Karpas-422 (cell line): ENCODE measurements at places on chromosomes 1 and 21. TPM values are rescaled to one million over a fixed set of nuclear protein-coding genes. Genes with fewer than 3 reads are reported as not detected.
A peak's percentile ranks its signal among the peaks of the same experiment; 100 is the strongest.

The RCSD1 gene
- 85.4 and 116 TPM in 2 replicates for total RNA-seq

The PTGFRN gene
- not detected in 2 replicates for total RNA-seq

The NMNAT2 gene
- total RNA-seq: not detected in 2 replicates

The EXO5 gene
- total RNA-seq: 5.2 and 9.1 TPM in 2 replicates

DNA sequence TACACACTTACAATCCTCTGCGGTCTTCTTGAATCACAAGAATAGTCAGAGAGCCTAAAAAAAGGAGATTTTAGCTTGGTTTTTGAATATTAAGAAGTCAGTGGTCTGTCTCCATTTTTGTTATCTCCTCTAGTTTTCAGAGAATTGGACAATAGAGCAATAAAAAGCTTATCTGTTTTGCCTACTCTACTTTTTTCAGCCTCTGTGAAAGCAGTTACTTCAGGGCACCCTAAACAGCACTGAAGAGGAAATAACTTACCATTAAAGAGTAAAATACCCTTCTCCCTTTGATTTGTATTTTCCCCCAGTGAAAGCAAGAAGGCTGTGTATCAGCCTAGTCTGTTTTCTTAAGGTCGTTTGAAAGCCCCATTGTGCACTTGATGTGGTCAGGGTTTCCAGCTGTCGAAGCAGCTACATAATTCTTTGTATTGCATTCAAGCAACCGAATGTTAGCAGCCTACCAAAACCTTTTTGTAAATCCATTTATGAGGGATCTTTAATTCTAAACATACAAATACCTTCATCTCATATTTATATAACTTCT lies 1.0 kb downstream of the NTMT2 start:
- no peaks in the 10 kb centered on the region for H3K36me3 ChIP-seq
- no peaks in the 10 kb centered on the region; the same call in 1 of the 2 replicates for H3K27me3 ChIP-seq
- no peak overlapping the region for H3K27ac ChIP-seq
- H3K4me3 ChIP-seq: no peak overlapping the region
- DNase-seq: no peak
- no peaks in the 10 kb centered on the region for H3K4me1 ChIP-seq

DNA sequence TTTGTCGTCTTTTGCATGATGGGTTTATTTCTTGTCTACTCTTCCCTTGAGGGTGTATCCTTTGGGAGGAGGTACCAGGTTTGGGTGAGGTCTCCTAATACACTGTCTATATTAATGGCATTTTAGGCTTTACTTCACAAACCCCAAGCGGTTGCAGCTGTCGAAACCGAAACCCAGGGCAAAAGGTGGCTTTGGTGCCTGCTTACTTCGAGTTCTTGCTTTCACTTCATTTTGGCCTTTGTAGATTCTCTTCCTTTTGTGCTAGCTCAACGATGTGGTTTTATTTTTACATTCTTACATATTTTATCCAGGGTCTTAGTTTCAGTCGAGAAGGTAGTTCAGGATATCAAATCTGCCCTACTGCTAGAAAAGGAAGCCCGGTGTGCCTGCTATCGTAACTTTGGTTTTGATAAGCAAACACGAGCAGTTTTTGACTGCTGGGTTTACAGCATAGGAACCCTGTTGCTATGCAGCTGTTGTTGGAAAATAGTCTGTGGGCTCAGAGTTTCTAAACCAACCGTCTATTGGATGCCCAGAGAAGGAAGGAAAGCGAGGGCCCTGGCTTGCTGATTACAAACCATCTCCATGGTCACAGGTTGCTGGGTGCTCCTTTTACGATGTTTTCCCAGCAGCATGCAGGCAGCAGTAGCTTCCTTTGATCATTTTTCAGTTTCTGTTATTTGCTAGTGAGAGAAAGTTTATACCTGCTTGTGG lies 9.8 kb upstream of the TSPAN2 start:
- H3K4me1 ChIP-seq: peaks cover 15% of the 10 kb centered on the region
- H3K27me3 ChIP-seq: no peaks in the 10 kb centered on the region
- peak; percentile 72 for DNase-seq
- peak overlapping the region; percentile 40; the same call in 1 of the 2 replicates for H3K27ac ChIP-seq

DNA sequence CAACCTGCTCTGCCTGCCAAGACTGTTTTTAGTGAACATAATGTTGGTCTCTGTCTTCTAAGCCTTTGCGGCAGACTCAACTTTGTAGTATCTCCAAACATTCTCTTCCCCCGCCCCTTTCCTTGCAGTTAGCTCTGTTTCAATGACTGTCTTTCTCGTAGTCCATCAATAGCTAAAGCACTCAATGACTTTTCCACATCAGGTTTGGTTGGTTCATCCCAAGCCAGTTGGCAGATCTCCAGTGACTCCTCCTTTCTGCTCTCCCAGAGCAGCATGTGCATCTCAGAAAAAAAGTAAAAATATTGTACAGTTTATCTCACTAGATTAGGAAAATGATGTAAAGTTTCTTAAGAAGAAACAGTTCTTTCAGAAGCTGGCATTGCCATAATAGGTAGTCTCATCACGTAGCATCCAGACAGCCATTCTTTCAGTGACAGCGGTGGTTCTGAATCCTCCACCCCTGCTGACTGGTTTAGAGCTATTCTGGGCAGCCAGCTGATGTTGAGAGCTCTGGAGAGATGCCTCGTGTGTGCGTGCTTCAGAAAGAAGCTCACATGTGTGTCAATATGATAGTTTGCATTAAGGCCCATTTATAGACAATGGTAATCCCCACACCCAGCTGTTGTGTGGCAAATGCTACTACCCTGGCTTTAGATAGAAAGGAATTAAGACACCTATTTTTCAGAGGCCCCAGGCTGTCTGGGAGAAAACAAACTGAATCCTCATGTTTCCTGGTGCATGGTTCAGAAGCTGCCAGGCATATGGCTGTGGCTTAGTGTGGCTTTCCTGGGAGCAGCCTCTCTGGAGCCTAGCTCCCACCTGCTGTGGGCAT lies 53.2 kb downstream of the CNN3 start:
- H3K27ac ChIP-seq: no peak overlapping the region
- H3K27me3 ChIP-seq: no peaks in the 10 kb centered on the region
- no peak overlapping the region for H3K4me3 ChIP-seq
- H3K36me3 ChIP-seq: no peaks in the 10 kb centered on the region
